ENCODE measurements at places on chromosomes 7 and 10.

DNA sequence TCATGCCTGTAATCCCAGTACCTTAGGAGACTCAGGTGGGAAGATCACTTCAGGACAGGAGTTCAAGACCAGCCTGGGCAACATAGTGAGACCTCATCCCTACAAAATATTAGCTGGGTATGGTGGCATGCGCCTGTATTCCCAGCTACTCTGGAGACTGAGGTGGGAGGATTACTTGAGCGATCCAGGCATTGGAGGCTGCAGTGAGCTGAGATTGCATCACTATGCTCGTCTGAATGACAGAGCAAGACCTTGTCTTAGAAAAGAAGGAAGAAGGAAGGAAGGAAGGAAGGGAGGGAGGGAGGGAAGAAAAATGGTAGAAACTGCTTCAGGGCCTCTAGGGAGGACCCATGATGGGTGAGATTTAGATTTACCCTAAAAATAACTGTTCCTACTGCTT, 112.3 kb downstream of the SPDYE5 start:
- no peak for DNase-seq

DNA sequence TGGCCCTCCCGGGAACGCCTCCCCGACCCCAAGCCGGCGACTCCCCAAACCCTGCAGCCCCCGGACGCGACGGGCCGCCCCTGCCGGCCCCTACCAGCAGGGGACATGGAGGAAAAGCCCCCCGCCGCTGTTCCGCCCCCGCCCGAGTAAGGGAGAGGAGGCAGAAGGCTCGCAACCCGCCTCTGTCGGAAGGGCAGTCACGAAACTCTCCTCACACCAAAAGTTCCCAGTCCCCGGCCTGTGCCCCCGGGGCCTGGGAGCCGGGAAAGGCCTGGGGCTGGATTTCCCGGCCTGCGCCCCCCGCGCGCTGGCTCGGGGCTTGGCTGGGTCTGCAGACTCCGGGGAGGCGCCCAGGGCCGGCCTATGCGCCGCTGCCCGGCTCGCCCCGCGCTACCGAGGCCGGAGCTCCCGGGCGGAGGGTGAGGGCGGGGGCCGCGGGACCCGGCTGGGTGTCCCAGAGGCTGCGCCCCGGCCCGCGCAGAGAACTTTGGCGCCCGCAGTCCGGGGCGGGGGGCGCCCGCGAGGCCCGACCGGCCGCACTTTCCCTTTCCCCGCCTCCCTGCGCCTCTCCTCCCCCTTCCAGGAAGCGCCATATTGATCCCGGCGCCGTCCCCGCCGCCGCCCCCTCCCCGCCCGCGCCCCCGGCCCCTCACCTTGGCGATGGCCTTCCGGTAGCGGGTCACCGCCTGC, 728 bp downstream of the PARD3 start:
- DNase-seq, result no peak

GRCh38 chr7:85525676-85526075, 338.8 kb upstream of the SEMA3D start:
- no peak for DNase-seq

DNA sequence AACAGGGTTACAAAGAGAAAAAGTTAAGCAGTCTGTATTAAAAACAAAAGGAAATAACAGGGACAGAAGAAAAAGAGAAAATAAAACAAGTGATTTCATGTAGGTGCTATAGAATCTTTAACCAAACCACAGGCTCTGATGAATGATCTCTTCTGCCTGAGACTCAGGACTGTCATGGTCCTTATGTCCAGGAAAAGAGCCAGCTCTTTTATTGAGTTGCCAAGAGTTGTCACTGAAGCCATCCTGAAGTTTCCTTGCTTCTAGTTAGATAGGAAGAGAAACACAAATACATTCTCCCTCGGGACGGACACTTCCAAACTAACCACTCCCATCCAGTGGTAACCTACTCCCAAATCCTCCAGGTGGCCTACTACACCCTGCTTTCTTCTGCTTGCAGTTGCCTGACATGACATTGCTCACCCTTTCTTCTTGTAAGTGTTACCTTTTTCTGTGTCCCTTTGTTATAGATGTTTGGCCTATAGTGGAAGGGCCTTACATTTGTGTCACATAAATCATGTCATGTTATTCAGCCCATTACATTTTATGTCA, 346.7 kb downstream of the NRG3 start:
- DNase-seq, result no peak

GRCh38 chr7:126460664-126461063, 792.1 kb downstream of the GRM8 start:
- no peak for DNase-seq

DNA sequence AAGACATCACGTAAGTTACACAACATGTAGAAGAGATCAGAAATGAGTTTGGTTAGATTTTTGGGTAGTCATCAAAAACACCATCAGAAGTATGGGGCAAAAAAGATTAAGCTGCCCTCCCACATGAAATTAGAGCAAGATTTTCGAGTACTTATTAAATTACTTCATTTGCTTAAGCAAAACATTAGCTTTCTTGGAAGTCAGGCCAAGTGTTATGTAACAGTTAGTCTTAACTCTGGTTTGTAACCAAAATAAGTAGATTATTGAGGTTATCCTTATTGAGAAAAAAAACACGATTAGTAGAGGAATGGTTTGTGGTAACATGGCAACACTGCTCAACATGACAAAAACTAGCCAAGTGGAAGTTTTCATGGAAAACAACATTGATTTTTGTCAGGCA, 37.9 kb downstream of the HBP1 start:
- DNase-seq, result no peak

DNA sequence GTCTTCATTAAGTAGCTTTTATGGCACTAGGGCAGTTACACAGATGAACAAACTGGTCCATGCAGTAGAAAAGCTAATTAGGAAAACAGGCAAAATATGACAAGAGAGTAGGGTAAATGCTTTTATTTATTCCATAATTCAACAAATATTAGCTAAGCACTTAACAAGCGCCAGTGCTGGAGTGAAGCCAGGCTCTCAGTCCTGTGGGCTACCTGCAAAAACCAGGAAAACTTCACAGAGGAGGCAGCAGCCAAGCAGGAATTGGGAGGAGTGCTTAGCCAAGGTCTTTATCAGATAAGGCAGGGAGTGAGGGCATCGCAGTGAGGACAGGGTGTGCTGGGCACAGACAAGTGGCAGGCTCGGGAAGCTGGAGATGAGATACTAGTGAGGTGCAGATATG, 4.9 kb upstream of the KAT6B start:
- DNase-seq, result no peak

GRCh38 chr10:49090189-49090575, 25.1 kb downstream of the VSTM4 start:
- no peak for DNase-seq

- no peak for DNase-seq
Observed at GRCh38 chr10:74824900-74825370, 1.5 kb upstream of the KAT6B start.

DNA sequence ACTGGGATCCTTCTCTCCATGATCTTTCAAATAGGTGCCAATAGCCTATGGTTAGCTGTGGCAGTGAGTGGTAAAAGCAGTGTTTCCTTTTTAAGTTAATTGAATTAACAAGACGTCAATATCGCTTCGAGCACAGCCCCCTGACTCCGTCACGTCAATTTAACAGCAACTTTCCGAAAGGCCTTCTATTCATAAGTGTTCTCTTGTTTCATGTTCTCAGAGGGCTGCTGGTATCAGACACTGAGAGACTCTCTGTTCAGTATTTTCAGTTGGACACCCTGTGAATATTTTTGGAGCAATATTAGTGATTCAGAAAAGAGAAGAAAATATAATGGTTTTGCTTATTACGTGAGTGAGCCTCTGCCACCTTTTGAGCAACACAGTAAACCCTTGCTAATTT, 174.2 kb upstream of the INSYN2A start:
- no peak for DNase-seq

- DNase-seq, result peak; percentile 9
Observed at GRCh38 chr10:26725837-26726727, 28.6 kb downstream of the PDSS1 start.

DNA sequence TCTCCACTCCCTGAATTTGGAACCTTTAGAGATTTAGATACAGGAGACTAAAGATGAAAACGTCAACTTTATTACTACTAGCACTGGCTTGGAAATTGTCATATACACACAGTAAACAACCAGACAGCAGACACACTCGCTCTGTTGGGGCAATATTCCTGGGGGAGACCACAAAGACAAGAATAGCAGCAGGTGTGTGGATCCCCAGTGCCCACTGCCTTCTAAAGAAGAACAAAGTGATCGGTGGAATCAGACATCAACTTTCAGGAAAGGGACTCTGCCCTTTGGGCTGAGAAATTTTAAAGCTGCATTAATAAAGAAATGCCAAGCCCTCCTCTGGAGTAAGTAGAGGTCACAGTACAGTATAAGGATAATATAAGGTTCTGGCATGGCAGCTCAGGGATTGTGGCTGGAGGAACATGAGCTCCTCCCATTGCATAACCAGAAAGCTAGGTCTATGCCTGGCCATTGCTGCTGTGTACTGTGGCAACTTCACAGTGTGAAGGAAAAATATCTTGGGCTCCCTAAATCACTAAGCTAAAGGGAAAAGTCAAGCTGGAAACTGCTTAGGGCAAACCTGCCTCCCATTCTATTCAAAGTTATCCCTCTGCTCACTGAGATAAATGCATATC, 57.1 kb upstream of the ANKRD1 start:
- DNase-seq, result no peak

- DNase-seq, result no peak
Observed at GRCh38 chr10:103803941-103804340, 51.4 kb downstream of the SH3PXD2A start.

DNA sequence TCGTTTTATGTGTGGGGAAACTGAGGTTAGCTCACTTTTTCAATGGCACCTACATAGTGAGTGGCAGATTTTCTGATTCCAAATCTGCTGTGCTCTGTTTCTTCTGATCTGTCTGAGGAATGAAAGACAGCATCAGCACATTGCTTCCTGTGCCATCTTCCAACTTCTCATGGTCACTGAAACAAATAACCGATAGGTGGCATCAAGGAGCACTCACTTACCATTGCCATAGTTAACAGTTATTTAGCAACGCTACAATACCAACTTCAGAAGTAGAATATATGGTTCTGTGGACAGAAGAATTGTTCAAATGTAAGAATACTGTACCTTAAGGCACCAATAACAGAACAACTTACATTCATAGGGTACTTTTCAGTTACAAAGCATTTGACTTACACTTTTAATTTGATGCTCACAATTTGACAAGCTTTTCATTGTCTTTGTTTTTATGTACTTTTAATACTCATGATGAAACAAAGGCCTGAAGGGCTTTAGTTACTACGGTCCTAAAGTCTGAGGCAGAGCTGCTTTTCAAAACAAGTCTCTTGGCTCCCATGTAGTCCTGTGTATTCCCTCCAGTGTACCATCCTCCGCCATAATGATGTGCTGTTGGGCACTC, 228.9 kb upstream of the TCF7L2 start:
- no peak for DNase-seq

DNA sequence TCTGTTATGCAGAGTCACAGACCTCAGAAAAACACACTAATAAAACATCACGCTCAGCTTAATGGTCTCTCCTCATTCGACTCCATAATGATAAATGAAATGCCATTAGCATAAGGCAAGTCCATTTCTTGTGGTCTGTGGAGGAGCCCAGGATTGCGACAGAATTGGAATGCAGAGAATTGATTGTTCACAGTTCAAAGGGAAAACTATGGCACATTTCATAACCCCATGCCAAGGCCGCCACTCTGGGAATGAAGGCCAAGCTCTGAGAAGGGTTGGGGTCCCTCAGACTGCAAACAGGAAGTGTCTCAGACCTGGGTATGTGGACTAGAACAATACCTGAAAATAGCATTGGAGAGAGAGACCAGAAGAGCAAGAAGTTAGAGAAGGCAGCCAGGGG, 398.9 kb downstream of the ADRA2A start:
- no peak for DNase-seq

DNA sequence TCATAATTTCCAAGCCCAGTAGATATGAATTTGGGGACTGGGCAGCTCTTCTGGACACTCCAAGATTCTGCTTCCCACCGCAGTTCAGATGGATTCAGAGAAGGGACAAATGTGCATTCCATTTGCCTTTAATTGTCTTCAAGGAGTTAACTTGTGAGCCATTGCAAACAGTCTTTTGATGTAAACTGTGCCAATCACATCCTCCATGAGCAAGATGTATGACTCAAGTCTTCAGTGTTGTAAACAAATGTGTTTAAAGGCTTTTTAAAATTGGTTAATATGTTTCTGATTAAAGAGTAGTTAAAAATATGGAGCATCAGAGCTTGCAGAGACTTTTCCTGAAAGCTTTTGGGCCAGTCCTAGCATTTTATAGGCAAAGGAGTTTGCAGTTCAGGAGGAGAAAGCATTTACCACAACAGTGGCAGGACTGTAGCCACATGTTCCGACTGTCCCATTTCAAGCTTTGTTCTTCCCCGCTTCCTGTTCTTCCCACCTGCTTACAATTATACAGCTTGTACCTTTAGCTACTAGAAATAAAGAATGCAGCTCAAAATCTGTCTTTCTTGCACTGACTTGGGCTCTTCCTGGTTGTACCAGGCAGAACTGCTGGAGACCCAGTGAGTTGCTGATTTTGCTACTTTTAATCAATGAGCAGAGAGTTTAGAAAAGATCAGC, 6.2 kb downstream of the SLC18A2 start:
- no peak for DNase-seq

- DNase-seq, result no peak
Observed at GRCh38 chr10:126903656-126904360, 1.4 kb upstream of the DOCK1 start.

DNA sequence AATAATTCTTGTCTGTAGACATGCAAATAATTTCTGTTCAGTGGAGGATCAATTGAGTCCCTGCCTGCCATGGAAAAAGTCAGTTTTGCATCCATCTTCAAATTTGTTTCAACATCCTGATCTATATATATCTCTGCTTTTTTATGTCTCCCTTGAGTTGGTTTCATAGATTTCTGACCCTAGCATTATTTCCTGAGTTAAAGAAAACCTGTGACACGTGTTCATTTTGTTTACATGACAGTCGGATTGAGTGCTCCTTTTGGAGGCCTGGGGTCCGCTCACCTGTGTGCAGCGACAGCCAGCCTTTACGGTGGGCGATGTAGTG, 674 bp downstream of the MRPS24 start:
- DNase-seq, result no peak

All from kidney epithelial cell (primary cell).